ENCODE measurements at places on chromosomes 3 and 15.
A peak's percentile ranks its signal among the peaks of the same experiment; 100 is the strongest.

DNA sequence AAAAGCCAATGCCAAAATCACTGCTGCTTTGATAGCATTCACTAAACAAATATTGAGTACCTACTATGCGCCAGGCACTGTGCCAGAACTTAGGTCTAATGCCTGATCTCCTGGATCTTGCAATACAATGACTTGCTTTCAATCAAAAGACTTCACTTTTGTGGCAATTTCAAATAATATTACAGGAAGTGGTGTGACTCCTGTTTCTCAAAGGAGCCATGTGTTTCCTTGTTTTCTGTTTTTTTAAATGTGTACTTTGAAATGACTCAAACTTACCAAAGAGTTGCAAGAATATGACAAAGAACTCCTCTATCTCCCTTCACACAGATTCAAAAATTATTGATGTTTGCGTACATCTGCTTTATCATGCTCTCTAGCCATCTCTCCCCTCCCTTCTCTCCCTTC lies 18.3 kb downstream of the OSBPL10 start:
- DNase-seq: no peak

DNA sequence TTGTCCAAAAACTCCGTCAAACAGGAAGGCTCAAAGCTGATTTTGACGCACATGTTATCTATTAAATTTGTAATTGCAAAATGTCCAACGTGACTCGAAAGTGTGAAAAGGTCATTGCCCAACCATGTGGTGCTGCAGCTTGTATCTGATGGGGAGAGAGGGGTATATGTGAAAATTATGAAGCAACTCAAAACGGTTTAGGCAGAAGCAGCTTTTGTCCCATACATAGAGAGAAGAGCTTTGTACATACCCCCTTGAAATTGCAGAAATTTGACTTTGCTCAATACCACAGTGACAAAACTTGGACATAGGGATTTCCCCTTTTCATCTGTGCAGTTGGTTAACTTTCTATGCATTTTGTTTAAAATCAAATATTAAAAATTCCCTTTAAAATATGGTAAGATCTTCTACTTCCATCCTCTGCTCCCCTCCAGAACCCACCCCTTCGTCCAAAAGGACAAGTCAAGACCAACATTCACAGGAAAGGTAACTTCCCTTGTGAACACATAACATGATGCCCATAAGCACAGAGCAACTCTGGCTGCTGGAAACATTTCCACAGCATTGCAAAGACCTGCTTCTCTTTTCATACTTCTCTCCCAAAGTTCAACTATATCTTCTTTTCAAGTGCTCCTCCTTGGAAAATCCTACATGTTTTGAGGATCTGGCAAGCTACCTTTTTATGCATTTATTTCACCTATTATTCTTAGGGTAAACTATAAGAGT lies 253.7 kb upstream of the THBS1 start:
- no peak for DNase-seq

- no peak for DNase-seq
Measured at GRCh38 chr15:93274257-93274656, 185.2 kb upstream of the RGMA start.

- DNase-seq: no peak
Measured at GRCh38 chr15:74907163-74907870, 666 bp upstream of the FAM219B start.

DNA sequence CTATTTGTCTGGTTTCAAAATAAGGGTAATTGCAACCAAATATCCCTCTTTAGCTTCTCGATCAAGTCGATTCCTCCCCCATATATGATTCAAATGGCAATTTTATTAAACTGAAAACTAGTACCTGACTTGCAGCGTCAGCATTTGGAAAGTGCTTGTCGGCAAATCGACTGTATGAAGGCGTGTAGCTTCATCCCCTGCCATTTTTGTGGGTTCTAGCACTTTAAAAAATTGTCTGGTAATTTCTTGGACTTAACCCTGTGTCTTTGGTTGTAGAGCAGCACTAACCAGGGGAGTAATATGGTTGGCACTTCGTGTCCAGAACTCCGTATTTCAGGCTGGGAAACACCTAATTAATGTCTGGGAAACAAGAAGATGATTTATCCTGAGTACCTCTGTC lies 573 bp downstream of the MME start:
- DNase-seq: no peak

DNA sequence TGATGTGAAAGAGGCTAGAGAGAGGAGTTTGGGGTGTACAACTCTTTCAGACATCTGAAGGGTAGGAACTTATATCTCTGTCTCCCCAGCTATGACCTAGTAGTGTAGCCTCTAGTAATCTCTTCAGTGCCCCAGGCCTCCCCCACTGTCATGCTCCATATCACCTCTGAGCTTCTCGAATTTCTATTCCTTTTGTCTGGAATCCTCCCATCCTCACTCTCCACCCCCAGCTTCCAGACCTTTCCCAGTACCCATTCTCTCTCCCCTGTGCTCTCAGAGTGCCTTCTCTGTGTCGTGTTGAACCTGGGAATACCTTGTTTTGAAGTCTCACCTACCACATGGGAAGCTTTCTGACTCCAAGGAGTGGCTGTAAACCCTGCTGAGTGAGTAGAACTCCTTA lies 3.6 kb upstream of the RBPMS2 start:
- DNase-seq: no peak

- DNase-seq: no peak
Measured at GRCh38 chr3:178663201-178663934, 127.1 kb downstream of the KCNMB2 start.

GRCh38 chr3:158463556-158463955 lies 107.4 kb upstream of the MLF1 start:
- no peak for DNase-seq

- no peak for DNase-seq
Measured at GRCh38 chr3:189982321-189982945, 138.3 kb downstream of the P3H2 start.

- DNase-seq: no peak
Measured at GRCh38 chr3:23252122-23252521, 49.0 kb downstream of the UBE2E2 start.

DNA sequence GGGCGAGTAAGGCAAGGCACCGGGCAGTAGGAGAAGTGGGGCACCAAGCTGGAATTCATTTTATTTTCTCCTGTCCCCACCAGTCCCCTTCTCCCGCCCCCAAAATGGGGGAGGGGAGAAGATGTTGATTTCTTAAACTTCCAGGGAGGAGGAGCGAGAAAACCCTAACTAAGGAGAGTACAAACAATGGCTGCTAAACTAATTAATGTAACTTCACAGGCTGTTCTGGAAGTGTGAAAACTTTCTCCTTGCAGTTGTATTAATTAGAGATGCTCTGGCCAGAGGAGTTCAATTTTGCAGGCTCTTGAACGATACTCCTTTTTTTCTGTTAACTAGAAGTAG lies 11.5 kb downstream of the ZIC4 start:
- no peak for DNase-seq

DNA sequence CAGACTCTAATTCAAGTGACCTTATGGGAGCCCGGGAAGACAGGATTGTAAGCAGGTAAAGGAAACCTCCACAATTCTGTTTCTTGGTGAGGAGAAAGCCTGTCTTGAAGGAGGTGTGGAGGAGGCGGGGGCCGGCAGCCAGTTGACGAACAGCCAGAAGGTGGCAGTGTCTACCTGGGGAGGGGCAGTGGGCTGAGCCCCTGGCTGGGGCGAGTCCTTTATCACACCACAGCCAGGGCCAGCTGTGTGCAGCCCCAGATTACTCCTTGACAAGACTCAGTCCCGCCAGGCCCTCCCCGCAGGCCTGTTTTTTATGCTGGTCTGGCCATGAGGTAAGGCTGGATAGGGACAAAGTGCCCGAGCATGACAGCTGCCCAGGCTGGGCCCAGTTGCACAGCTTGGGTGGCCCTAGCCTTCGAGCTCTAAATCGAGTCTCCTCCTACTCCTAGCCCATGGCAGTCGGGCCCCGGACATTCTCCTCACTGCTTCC lies 40.9 kb upstream of the IDH2 start:
- no peak for DNase-seq

- DNase-seq: peak; percentile 42
Measured at GRCh38 chr3:52367891-52368880, 52.1 kb downstream of the DNAH1 start.

- no peak for DNase-seq
Measured at GRCh38 chr15:38461066-38461833, 7.3 kb downstream of the FAM98B start.

DNA sequence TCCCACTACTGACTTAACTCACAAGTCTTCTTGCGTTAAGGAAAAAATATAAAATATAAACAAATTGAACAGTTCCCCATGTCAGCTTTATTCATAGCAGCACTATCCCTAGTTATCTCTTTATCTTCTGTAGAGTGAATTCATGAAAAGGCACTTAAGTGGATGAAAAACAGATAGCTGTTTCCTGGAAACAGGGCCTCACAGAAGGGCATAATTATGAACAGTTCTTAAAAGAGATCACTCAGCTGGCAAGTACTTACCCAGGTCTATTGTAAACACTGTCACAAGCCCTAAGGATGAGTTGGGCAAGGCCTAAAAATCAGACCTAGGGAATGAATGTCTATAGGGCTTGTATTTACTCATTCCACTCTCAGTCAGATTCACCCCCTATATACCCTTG lies 10.7 kb downstream of the MB21D2 start:
- no peak for DNase-seq

DNA sequence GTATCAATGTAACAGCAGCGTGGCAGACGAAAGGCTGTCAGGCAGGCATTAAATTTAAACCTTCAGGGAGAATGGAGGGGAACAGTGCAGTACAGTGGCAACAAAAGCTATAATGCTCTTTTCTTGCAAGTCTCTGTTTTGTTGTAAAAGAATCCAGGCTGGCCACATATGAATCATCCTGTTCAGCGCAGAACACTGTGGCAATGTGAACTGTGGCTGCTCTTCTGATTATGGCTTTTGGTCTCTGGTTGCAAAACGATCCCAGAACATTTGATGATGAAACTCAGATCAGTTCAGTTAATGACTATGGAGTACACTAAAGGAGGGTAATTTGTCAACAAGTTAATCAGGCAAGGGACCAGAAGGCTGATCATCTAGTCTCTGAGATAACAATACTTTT lies 219.7 kb upstream of the SGO1 start:
- DNase-seq: no peak

- DNase-seq: peak; percentile 44
Measured at GRCh38 chr3:48685603-48686511, at the start of gene NCKIPSD. Gene NCKIPSD, minus strand, starts transcription at chr3:48685915. Its CDS starts 108 bp downstream, at chr3:48685807.

DNA sequence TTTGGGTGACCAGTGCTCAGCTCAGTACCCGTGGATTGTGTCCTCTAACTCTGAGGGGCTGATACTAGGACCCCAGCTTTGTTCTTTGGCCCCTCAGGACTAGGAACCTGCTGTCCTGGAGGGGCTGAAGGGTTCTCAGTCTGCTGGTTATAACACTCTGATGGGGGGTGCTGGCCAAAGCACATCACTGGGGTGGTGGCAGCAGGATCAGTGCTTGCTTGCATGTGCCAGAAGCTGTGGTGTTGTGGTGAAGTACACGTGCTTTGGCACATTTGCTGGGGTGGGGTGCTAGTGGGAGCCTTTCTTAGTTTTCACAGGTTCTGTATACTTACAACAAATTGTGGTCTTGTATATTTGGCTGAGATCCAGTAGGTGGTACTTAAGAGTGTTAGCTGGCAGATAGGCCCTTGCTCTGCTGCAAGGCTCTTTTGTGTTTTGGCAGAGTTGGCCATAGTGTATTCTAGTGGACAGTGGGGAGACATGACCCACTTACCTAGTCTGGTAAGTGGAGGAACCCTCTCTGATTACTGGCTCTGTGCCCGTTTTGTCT lies 344.3 kb downstream of the EDEM1 start:
- DNase-seq: no peak

DNA sequence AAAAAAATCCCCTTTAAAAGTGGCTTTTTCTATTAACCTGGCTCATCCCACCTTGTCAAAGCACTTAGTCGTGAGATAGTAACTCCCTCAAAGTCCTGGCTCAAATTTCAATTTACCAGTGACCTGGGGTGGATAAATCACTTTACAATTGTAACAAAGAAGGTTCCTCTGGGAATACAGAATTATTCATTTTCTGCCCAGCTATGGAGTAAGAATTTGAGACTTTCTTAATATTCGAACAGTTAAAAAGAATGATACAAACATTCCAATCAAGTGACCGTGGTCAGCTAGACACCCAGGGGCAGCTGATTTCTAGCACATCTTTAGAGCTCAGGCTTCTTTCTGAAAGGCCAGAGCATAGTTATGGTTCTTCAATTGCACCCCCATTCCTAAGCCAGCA lies 291.0 kb upstream of the TGFBR2 start:
- no peak for DNase-seq

GRCh38 chr3:45635475-45636256 lies 41.1 kb downstream of the LIMD1 start:
- no peak for DNase-seq

DNA sequence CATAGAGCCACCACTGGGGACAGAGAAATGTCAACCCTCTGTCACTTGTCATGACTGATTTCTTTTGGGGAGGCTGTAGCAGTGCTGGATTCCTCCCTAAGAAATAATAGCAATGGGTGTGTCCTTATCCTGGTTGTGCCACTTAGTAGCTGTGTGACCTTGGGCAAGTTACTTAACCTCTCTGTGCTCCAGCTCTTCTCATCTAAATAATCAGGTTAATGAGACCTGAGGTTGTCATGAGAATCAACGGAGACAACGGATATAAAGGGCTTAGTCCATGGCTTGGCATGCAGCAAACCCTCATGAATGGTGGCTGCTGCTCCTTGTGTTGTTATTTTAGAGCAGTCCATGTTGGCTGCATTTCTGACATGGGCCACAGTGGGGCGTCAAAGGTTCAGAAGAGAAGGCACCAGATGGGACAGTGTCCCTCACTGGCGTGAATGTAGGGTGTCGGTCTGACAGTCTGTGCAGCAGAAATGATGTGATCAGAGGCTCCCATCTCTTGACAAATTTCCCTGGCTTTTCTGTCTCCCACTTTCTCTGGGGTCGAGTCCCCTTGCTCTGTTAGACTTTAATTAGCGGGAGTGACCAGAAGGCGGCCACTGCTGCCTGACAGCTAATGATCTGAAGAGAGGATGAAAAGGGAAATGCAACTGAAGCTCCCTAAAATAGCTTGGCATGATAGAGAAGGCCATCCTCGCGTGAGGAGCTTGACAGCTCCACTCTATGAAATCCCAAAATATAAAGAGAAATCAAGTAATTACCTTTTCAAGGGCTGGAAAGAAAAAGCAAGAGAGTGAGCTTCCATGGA lies 209.4 kb downstream of the CADPS start:
- DNase-seq: peak; percentile 52

DNA sequence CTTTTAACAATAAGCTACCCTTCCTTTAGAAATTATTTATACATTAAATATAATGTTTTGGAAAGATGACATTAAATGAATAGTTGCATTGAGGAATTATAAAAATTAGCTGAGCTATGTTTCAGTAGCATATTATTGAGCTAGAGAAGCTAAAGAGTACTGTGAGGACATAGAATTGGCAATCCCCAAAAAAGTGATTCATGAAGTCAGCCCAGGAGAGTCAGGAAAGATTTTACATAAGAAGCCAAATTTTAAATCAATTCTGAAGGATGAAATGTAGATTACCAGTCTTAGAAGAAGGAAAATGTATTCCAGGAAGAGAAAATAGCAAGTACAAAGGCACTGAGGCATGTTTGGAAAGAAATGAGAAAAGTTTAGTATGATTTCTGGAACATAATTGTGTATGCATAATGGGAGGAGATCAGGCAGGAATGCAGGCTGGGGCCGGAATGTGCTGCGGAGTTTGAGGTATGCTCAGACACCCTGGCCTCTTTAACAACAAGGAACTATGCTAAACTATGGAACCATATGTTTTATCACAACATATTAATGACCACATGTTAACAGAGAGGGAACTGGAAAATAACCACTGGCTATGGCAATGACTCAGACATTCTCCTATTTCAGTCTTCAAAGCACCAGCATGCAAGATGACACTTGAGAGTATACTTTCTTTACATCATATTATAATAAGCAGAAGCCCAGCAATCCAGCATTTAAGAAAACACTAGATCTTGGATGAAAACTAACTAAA lies 103.3 kb upstream of the COL8A1 start:
- DNase-seq: no peak

All from caudate nucleus (tissue), 63 donors.